ENCODE measurements at places on chromosomes 6 and 20.

DNA sequence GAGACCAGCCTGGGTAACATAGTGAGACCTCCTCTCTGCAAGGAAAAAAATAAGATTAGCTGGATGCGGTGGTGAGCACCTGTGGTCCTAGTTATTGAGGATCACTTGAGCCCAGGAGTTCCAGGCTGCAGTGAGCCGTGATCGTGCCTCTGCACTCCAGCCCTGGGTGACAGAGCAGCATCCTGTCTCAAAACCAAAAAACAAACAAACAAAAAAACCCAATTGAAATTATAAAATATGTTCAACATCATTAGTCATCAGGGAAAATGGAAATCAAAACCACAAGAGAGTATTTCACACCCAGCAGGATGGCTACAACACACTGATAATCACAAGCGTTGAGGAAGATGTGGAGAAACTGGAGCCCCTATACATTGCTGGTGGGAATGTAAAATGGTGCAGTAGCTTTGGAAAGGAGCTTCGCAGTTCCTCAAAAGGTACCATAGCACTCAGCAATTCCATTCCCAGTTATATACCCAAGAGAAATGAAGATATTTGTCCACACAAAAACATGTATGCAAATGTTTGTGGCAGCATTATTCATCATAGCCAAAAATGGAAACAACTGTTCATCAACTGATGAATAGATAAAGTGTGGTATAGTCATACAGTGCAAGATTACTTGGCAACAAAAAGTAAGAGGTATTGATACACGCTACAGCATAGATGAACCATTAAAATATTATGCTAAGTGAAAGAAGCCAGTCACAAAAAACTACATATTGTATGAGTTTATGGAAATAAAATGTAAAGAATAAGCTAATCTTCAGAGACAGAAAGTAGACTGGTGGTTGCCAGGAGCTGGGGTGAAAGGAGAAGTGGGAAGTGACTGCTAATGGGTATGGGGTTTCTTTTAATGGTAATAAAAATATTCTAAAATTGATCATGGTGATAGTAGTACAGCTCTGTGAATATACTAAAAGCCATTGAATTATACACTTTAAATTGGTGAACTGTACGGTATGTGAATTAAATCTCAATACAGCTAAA is 38.7 kb upstream of the RIPOR2 start:
- DNase-seq, result no peak

DNA sequence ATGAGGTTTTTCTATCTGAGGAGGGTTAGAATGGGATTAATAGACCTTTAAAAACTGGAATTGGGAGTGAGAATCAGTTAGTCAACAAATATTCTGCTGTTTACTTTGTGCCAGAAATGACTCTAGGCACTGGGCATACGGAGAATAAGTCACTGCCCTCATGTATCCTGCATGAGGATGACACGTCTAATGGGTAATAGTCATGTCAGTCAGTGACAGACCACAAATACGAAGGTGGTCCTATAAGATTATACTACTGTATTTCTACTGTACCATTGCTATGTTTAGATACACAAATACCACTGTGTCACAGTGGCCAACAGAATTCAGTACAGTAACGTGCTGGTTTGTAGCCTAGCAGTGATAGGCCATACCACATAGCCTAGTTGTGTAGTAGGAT is 30.7 kb downstream of the ZFAND3 start:
- DNase-seq, result no peak

DNA sequence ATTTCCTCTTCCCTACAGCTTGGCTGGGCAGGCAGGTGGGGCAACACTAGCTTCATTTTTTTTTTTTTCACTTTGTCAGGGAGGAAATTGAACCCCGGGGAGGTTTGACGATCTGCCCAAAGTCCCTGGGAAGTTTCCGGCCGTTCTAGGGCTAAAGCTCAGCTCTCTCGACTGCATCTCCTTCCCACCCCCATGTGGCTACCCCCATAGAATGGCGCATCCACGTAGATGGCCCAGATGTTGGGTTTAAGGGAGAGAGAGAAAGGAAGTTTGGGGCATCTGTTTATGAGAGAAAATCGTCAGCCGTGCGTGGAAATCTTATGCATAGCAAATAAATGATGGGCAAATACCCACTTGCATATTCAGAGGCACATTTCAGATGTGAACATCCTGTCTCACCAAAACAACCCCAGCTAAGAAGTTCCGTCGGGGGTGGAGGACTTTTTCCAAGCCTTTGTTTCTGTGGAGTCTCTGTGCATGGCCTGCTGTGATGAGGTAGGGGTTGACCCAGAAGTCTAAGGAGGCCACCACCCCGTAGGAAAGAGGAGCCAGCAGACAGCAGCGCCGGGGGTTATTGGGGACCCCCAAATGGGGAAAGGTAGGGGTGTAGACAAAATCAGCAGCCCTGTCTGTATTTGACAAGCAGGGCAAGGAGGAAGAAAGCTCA is 40.5 kb upstream of the ZNF831 start:
- peak; percentile 29 for DNase-seq

DNA sequence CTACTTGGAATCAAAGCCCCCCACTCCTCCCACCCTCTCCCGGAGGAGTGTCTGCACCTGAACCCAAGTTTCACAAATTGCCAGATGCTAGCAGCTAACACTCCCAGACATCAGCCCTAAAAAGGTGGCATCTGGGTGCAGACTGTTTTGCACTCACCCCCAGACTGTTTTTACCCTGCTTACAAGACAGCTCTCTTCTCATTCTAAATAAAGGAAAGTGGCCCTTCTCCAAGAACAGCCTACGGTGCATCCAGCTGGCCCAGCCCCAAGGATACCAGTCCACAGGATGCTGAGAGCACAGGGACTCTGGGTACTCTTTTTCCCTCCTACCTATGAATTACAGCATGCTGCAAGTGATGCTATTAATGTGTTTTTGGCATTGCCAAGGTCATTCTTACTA is 842.0 kb upstream of the FLRT3 start:
- no peak for DNase-seq

DNA sequence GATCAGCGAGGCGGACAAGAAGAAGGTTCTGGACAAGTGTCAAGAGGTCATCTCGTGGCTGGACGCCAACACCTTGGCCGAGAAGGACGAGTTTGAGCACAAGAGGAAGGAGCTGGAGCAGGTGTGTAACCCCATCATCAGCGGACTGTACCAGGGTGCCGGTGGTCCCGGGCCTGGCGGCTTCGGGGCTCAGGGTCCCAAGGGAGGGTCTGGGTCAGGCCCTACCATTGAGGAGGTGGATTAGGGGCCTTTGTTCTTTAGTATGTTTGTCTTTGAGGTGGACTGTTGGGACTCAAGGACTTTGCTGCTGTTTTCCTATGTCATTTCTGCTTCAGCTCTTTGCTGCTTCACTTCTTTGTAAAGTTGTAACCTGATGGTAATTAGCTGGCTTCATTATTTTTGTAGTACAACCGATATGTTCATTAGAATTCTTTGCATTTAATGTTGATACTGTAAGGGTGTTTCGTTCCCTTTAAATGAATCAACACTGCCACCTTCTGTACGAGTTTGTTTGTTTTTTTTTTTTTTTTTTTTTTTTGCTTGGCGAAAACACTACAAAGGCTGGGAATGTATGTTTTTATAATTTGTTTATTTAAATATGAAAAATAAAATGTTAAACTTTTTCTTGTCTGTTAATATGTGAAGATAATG is 2.2 kb downstream of the HSPA1B start:
- DNase-seq, result no peak

DNA sequence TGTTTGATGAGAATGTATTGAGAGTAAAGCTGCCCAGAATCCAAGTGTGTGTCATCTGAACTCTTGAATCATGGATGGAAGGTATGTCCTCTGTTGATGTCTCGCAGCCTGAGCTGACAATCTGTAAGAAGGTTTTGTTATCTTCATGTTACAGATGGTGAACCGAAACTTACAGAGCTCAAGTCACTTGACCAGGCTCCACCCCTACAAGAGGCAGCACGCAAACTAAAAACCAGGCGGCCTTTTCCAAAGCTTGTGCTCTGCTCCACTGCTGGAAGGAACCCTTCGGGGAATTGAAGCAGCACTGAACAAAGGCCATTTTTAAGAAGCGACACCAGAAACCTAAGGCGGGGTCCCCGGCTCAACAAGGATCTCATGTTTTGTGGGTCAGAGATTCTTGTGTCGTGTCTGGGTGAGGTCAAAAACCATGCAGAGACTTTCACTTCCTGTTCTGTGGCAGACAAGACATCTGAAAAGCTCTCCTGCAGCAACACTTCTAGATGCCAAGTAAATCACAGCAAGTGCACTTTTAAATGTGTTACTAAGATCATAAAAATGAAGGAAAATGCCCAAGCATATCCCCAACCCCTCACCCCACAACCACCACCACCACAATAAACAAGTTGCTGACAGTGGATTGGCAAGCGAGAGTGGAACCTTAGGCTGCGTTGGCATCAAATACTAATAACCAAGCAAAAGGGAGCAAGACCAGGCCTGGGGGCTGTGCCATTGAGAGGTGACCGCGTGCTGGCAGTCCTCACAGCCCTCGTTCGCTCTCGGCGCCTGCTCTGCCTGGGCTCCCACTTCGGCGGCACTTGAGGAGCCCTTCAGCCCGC is 27.3 kb downstream of the NQO2 start:
- DNase-seq, result no peak

DNA sequence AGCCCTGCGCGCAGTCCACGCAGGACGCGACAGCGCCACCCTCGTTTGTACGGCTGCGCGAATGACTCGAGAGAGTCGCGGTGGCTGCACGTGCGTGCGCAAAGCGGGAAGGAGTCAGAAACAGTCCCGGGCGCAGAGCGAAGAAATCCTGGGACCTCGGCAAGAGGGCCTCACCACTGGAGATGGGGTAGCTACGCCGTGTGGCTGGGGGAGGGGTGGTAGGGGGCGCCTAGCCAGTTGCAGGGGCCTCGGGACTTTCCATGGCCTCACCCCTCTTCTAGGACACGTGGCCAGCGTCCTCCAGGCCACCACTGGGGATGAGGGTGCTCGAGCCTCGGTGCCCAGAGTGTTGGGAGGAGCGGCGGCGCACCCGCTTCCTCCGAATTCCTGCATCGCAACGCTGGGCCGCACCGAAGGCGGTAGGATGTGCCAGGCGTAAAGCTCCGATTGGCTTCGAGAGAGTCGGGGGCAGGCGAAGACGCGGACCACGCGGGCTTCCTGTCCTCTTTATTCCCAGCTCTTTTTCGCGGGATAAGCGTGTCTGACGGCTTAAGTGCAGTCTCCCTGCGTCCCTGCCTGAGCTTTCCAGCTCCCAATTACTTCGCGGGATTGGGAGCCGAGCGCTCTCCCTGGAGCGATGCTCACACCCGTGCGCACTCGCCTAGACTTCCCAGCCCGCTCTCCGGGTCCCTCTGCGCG is 38.7 kb downstream of the NCR2 start:
- no peak for DNase-seq

GRCh38 chr6:109263873-109264700 is 118.2 kb downstream of the CD164 start:
- DNase-seq, result no peak

GRCh38 chr6:164098857-164099267 is 684.3 kb downstream of the QKI start:
- no peak for DNase-seq

- no peak for DNase-seq
These were observed 727.9 kb upstream of the MAN1A1 start for GRCh38 chr6:120077489-120077888.

DNA sequence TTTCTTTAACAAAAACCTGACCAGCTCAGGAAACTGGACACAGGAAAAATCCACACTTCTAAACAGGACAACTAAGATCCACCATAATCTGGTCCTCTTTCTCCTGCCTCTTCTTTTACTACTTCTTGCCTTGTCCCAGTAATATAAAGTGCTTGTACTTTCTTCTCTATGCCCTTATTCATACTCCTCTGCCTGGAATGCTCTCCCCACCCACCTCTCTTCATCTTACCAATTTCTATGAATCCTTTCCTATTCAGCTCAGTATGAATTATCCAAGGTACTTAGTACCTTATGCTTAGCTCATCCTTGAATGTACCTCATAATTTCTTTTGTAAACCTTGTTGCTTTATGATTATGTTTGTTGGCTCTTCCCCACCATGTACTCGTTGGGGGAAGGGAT is 159.4 kb downstream of the CDK19 start:
- no peak for DNase-seq

GRCh38 chr6:132084811-132085509 is 133.8 kb upstream of the CCN2 start:
- no peak for DNase-seq

- no peak for DNase-seq
These were observed 788.5 kb downstream of the C6orf118 start for GRCh38 chr6:164520916-164521315.

GRCh38 chr6:105786890-105787655 is 299.1 kb upstream of the PRDM1 start:
- no peak for DNase-seq

GRCh38 chr6:33975661-33976436 is 170.0 kb downstream of the GRM4 start:
- DNase-seq, result peak; percentile 9

GRCh38 chr20:31890646-31891045 is 20.2 kb downstream of the TTLL9 start:
- no peak for DNase-seq

- DNase-seq, result no peak
These were observed 38.5 kb downstream of the PANK2 start for GRCh38 chr20:3927486-3928291.

DNA sequence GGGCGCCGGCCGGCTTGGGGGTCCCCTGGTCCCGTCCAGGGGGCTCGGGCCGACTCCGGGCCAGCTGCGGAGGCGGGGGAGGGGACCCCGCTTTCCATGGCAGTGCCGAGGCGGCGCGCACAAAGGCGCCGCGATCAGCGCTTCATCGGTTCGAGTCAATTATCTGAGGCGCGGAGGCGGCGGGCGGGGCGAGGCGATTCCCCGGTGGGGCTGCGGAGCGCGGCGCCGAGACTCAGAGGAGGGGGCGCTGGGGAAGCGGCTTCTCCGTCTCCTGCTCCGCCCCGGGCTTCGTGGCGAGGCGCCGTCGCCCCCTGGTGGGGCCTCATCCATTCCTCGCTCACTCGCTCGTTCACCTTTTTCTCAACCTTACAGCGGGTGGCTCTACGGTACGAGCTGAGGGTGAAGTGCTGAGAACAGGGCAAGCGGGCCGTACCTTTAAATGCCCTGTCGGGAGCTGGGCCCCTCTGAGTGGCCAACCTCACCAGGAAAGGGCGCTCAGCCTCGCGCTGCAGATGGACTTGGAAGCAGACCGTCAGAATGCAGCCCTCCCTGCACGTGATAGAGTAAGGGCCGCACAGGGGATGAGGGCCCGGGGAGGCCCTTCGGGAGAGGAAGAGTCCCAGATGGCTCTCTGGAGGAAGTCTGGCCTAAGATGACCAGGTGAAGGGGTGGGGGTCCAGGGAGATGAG is 39.9 kb downstream of the SLC52A3 start:
- no peak for DNase-seq

GRCh38 chr6:15131234-15131633 is 114.6 kb upstream of the JARID2 start:
- no peak for DNase-seq

DNA sequence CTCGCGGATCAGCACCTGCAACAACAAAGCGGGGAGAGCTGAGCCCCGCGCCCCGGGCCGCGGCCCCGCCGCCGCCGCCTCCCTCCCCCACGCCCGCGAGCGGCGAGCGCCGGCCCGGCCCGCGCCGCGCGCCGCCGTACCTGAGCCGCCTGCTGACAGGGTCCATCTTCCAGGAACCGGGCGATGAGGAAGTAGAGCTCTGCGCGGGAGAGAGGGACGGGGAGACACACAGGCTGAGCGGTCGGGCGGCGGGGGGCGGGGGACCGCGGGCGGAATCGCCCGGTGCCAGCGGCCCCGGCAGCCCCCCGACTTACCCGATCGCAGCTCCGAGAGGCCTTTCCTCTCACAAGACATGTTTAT is 359 bp downstream of the PHIP start:
- peak; percentile 50 for DNase-seq
